Stimulated activated CD4-positive, alpha-beta T cell treated with anti-CD3 and anti-CD28 coated beads, TNF-alpha, amount 100 ng/mL, for 48 hours (primary cell): ENCODE measurements at places on chromosomes 16 and 17.

DNA sequence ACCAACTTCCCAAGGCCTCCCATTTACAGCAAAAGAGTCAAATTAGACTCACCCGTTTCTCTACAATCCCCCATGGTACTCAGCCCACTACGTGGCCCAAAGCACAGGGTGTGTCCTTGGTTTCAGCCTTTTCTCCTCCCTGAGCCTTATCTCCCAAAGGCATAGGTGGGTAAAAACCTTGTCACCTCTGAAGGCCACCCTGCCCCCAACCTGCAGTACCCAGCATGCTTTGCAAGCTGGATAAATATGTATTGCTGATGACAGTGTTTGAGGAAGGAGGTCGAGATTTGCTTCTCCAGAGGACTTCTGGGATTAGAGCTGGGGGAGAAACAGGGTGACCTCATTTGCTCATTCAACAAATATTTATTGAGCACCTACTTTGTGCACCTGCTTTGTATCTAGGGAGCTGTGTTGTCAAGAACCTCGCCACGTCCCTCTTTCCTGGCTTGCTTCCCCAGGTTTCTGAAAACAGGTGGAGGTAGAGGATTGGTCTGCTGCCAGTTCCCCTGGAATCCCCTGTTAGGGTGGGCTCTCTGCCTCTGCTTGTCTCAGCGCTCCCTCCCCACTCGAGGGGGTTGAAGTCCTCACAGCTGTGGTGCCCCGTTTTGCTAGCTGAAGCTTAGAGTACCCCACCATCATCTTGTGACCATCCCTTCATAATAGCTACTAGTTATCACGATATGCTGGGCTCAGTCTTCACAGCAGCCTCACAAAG lies 3.0 kb downstream of the LASP1 start:
- no peak for DNase-seq

- DNase-seq = no peak
These were observed 725 bp upstream of the SPHK1 start for GRCh38 chr17:76383546-76384221.

- no peak for DNase-seq
These were observed 761 bp upstream of the MATCAP1 start for GRCh38 chr16:67184453-67184994.

- no peak for DNase-seq
These were observed 67.2 kb upstream of the LHX1 start for GRCh38 chr17:36869856-36870719.

- no peak for DNase-seq
These were observed 9.3 kb downstream of the ACSM2B start for GRCh38 chr16:20566864-20567263.

DNA sequence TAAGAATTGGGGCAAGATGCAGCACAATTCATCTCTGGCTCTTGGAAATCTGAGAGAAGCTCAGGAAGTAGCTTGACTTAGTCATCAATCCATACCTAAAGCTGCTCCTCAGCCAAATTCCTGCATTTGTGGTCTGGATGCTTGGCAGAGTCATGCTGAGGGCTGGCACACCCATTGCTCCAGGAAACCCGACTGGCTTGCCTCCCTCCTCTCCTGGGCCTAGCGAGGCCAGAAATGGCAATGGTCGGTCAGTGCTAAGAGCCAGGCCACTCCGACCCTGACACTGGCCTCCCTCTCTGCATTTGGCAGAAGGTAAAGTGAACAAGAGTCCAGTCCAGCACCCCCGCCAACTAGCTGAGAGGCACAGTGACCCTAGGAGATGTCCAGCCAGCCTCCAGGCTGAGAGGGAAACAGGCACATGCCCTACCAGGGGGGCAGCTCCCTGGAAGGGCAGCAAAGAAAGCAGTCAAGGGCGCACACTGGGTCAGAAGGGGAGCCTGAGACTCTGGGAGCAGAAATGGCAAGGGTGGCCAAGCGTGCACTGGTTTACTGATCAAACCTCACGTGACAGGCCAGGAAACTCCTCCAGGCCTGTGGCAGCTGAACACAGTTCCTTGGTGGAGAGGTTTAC lies 10.0 kb downstream of the POLDIP2 start:
- no peak for DNase-seq

DNA sequence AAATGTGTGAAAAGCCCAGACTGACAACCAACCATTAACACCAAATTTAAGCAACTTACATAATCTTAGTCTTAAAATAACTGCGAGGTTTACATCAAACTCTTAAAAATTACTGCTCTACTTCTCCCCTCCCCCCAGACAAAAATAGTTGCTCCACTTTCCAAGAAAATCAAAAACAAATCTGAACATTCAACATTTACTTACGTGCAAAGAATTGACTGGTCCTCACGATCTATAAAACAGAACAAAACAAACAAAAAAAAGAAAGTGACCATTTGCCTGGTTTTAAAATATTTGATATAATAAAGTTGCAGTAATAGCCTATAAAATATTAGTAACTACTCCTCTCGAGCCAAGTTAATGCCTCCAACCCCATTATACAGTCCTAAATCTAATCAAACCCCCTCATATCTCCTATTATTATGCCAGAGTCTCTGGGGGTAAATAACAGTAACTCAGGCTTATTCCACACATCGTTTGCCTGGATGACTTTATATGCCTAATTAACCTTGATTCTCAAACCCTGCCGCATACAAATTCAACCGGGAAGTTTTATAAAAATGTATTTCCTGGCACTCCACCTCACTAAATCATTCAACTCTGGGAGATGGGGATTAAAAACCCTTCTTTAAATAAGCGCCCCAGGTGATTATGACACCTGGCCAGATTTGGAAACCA lies 41.5 kb downstream of the MYH10 start:
- DNase-seq = no peak

DNA sequence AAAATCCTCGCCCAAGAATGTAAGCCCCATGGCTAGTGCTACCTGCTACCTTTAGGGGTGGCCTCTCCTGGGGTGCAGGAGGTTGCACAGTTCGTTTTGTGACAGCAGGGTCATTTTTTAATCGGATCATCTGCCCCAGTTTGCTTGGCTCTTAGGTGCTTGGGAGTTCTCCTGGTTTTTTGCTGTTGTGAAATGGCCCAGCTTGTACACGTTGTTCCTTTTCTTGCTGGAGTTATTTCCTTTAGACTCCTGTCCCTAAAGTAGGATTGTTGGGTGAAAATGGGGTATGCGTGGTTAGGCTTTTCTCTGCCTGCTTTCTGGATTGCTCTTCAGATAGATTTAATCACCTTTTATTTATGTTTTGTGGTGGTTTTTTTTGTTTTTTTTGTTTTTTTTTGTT lies 25.8 kb downstream of the ABCC1 start:
- no peak for DNase-seq

DNA sequence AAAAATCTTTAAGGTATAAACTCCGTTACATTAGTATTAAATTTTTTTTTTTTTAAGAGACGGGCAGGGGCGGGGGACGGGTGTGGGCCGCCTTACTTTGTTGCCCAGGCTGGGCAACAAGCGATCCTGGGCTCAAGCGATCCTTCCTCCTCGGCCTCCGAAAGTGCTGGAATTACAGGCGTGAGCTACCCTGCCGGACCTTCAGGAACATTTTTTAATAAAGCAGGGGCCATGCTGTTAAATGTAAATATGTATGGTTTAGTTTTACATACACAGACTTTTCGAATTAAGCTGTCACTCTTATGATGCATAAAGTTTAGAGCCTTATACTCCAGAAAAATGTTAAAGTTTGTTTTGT lies 2.4 kb downstream of the PPM1D start:
- no peak for DNase-seq

- no peak for DNase-seq
These were observed 104.3 kb downstream of the STXBP4 start for GRCh38 chr17:55072898-55073297.

DNA sequence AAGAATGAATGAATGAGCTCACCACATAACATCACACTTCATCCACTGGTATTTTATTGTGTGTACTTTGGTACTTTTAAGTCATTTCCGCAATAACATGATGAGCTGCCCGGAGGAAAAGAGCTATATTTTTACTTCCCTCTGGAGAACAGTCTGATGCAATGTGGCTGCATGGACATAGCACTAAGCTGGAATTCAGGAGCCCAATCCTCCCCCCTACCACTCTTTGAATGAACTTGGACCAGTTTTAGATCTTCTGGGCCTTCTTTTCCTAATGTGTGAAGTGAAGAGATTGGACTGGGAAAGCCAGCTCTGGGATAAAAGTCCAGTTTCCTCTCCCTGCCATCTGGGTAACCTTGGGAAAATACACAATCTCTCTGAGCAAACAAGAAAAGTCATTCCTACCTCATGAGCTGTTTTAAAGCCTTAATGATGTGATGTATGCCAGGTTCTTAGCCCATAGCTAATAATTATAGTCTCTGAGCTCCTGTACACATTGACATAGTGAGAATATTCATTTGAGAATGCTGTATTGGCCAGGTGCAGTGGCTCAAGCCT lies 79.3 kb downstream of the ABCC12 start:
- no peak for DNase-seq
